Stimulated activated CD8-positive, alpha-beta memory T cell treated with anti-CD3 and anti-CD28 coated beads, Interleukin-7, amount 100 ng/mL, for 1 hour (primary cell): ENCODE measurements at places on chromosomes 1 and 21.
A peak's percentile ranks its signal among the peaks of the same experiment; 100 is the strongest.

DNA sequence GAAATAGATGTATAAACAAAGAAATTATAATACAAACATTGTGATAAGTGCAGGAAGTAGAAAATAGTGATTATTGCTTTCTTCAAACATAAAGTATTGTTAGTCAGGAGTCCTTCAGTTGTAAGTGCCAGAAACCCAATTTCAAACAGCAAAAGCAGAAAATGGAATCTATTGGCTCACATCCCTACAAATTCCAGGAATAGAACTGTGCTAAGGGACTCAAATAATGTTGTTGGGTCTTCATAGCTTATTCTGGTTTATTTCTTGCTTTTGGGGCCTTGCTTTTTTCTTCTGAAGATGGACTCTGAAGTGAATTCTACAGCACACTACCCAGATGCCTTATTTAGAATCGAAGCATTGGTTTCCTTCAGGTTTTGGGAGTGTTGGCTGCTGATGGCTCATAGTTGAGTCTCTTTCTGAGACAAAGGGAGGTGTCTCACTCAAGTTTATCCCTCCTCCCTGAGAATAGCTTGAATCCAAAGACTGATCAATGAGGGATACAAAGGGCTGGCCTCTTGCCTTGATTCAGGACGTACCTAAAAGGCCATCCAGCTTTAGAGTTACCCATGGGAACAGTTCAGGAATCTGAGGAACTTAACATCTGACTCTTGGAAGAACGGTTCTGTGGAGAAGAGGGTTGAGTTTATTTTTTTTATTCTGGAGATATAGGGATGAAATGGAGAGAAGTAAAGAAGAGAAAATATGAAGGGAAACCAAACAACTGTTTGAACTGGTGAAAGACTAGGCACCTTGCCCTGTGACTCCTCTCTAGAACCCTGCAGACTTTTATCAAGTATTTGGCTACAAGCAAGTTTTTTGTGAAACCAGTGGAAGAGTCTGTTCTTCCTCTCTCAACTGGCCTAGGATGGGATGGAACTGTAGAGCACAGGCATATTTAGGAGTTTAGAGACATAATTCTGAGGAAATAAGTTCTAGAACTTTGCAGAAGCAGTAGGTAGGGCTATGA lies 39.0 kb upstream of the ATG4C start:
- DNase-seq = no peak

- DNase-seq = no peak
These were observed 98.1 kb upstream of the ZNF678 start for GRCh38 chr1:227465256-227465655.

- no peak for DNase-seq
These were observed 18.2 kb downstream of the GRIK3 start for GRCh38 chr1:37016121-37016520.

- DNase-seq = no peak
These were observed 28.6 kb upstream of the FCAMR start for GRCh38 chr1:206998816-206999215.

DNA sequence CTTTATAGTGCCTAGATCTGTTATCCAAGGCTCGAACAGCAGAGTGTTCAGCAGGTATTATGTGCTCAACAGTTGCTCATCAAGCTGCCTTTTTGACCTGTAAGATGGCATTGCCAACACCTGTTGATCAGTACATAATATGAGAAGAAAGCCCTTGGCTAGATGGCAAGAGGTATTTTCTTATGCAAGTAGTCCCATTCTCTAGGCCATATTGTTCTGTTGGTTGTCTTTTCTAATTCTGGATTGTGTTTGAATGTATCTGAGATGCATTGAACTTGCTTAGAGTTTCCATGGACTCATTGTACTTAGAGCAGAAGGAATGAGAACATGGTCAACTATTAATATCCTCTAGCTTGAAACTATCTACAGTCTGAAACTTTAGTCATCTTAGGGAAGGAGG lies 57.4 kb downstream of the LRRC8D start:
- no peak for DNase-seq

GRCh38 chr1:2564815-2565374 lies 8.7 kb downstream of the TNFRSF14 start:
- DNase-seq = no peak

GRCh38 chr1:24847995-24848881 lies 81.8 kb downstream of the RUNX3 start:
- peak; percentile 86 for DNase-seq

DNA sequence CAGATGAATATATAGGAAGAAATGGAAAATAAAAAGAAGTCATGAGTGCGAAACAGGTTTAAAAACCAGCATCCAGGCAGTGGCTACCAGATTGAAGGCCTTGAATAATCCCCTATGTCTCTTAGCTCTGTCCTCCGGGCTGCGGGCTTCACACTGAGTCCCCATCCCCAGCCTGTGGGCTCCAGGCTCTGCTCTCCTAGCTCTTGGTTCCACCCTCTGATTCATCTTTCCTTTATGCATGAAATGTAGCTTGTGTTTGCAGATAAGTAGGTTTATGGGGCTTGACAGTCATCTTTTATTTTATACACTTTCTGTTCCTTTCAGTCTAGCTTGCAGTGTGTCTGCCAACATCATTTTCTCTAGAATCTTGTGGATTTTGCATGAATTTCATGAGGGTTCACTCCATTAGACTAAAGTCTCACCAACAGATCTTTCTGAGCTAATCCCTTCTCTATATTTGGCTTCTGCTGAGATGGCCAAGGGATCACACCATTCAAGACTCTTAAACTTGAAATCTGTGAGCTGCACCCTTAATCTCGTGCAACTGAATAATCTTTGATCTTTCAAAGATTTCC lies 174.5 kb downstream of the PLPPR4 start:
- no peak for DNase-seq

DNA sequence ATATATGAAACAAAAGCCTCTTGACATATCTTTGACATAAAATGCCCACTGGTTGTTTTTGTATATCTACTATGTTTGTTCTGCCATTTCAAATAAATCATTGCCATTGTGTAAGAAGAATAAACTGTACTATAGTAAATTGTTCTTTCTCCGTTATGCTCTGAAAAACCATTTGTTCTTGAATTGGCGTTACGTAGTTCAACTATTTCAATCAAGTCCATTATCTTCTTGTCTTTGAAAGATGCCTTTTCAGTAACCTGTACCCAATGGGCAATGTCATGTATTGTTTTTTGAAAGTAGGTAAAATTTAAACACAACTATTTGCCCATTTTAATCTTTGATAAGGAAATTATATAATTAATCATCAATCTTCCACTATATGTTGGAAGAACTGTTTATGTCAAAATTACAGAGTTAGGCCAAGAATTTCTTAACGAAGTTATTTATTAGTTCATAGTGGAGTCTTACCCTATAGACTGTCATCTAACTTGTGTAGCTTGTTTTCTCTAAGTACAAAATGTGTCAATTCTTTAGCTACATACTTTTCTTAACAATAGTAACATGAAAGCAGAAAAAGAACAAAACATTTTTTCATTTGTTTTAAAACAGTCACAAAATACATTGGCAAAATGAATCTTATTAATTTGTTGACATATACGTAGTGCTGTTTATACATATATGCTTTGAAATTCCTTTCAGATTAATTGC lies 294.8 kb downstream of the PTPRC start:
- DNase-seq = no peak
